Activated T-helper 2 cell treated with anti-CD3 and anti-CD28 coated beads, Interferon-gamma antibody, Interleukin-2, Interleukin-4, amounts not matched to agents 10 μg/mL and 5 μg/mL and 100 μg/mL, durations not matched to agents 14 hours and 24 hours and 36 hours (primary cell): ENCODE measurements at places on chromosomes 6 and 20.

DNA sequence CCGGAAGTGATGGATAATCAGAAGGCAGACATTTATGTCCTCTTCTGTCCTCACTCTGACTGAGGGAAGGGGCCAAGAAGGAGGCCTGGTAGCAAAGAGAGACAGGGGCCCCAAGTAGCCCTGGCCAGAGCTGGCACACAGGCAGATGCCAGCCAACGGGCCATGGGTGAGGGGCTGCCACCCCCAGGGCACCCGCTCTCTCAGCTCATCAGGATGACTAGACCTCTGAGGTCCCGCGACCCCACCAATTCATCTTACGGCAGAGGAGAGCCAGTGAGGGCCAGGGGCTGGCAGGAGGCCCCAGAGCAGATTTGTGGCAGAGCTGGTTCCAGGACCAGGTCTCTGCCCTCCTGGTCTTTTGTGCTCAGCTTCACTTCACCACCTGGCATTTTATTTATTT lies 43.1 kb upstream of the MDFI start:
- no peaks in the 10 kb centered on the region for H3K27me3 ChIP-seq
- H3K4me3 ChIP-seq: no peak overlapping the region
- peaks cover 1% of the 10 kb centered on the region for H3K4me1 ChIP-seq
- no peak overlapping the region for H3K27ac ChIP-seq
- no peak for DNase-seq

GRCh38 chr6:157224178-157224950 lies 99.0 kb downstream of the TMEM242 start:
- H3K36me3 ChIP-seq: no peaks in the 10 kb centered on the region
- peaks cover 46% of the 10 kb centered on the region for H3K4me1 ChIP-seq
- peaks cover 3% of the 10 kb centered on the region for H3K27me3 ChIP-seq
- DNase-seq: no peak

GRCh38 chr6:85113934-85114580 lies 335.8 kb upstream of the NT5E start:
- no peak overlapping the region for H3K4me3 ChIP-seq
- DNase-seq: no peak
- H3K27ac ChIP-seq: no peak overlapping the region
- H3K4me1 ChIP-seq: no peaks in the 10 kb centered on the region
- H3K27me3 ChIP-seq: no peaks in the 10 kb centered on the region

DNA sequence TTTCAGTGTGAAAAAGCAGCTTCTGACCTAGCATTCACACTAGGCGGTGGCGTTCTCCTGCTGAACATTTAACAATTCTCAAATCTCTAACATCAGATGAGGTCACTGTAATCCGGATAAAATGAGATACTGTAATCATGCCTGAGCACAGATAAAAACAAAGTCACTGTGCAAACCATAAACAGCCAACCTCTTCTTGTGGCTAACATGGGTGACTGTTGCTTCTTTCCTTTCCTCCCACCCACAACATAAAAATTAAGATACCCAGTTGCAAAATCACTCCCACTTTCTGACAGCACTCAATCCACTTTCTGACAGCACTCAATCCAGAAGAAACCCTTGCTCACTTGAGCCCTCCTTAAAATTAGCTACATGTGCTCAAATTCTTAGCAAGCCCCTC lies 11.5 kb upstream of the ALDH8A1 start:
- H3K27ac ChIP-seq: peak overlapping the region; percentile 4
- no peaks in the 10 kb centered on the region for H3K27me3 ChIP-seq
- H3K36me3 ChIP-seq: peaks cover 83% of the 10 kb centered on the region

GRCh38 chr6:66731310-66731709 lies 1024.3 kb upstream of the EYS start:
- no peak overlapping the region for H3K27ac ChIP-seq
- no peak for DNase-seq
- H3K36me3 ChIP-seq: no peaks in the 10 kb centered on the region

- no peaks in the 10 kb centered on the region for H3K27me3 ChIP-seq
- H3K36me3 ChIP-seq: peaks cover 6% of the 10 kb centered on the region
- no peak overlapping the region for H3K4me3 ChIP-seq
- DNase-seq: no peak
- peaks cover 6% of the 10 kb centered on the region for H3K4me1 ChIP-seq
These were observed 414.3 kb downstream of the CDKAL1 start for GRCh38 chr6:20948556-20948955.

DNA sequence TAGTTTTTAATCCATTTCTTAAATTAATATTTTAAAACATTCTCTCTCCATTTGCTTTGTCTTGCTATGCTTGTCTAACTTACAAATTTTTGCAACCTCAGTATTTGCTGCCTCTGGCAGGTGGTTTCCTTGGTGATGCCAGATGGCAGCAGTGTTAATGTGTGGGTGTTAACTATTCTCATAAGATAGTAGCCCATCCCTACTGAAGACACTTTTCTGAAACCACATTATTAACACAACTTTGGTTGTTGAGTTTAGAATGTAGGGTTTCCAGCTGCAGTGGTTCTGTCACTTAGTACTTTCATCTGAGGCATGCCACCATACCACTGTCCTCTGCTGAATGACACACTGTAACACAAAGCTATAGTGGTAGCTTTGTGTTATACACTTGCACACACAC lies 75.1 kb downstream of the MYO6 start:
- H3K27ac ChIP-seq: no peak overlapping the region
- H3K36me3 ChIP-seq: no peaks in the 10 kb centered on the region
- peaks cover 7% of the 10 kb centered on the region for H3K27me3 ChIP-seq
- no peak for DNase-seq
- no peak overlapping the region for H3K4me3 ChIP-seq

GRCh38 chr6:64590965-64591675 lies 955.5 kb downstream of the PHF3 start:
- no peak overlapping the region for H3K4me3 ChIP-seq
- H3K27me3 ChIP-seq: no peaks in the 10 kb centered on the region
- H3K36me3 ChIP-seq: no peaks in the 10 kb centered on the region
- H3K27ac ChIP-seq: no peak overlapping the region
- DNase-seq: no peak

- no peak overlapping the region for H3K4me3 ChIP-seq
- H3K4me1 ChIP-seq: no peaks in the 10 kb centered on the region
- no peak for DNase-seq
- H3K27me3 ChIP-seq: no peaks in the 10 kb centered on the region
- no peak overlapping the region for H3K27ac ChIP-seq
These were observed 339.4 kb downstream of the BMP2 start for GRCh38 chr20:7106910-7107309.

DNA sequence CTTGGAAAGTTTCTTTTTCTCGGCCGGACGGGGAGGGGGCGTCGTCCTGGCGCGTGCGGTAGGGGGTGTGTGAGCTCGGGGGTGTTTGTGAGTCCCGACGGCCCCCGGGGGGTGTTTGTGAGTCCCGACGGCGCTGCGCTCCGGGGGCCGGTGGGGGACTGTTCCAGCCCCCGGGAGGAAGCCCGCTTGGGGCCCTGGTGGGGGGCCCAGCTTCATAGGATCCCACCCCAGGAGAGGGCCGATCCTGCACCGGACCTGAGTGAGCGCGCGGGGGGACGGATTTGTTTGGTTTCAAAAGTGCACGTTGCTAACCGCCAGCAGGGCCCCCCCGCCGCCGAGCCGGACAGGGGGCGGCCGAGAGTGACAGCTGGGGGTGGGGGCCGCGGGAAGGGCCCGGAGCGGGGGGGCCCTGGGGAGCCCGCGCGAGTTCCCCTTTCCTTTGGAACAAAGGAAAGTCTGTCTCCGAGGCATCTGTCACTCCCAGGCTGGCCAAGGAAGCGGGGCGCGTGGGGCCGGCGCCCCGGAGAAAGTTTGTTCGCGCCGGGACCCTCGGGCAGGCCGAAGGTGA lies 485 bp downstream of the TGIF2 start:
- peaks cover 34% of the 10 kb centered on the region for H3K4me1 ChIP-seq
- DNase-seq: no peak
- H3K27me3 ChIP-seq: no peaks in the 10 kb centered on the region
- H3K27ac ChIP-seq: peak overlapping the region; percentile 55
- peak overlapping the region; percentile 57 for H3K4me3 ChIP-seq
- H3K36me3 ChIP-seq: peaks cover 31% of the 10 kb centered on the region

- no peak for DNase-seq
- H3K27me3 ChIP-seq: no peaks in the 10 kb centered on the region
- peaks cover 7% of the 10 kb centered on the region for H3K36me3 ChIP-seq
- peaks cover 22% of the 10 kb centered on the region for H3K4me1 ChIP-seq
- no peak overlapping the region for H3K4me3 ChIP-seq
These were observed 206.7 kb downstream of the CLIC5 start for GRCh38 chr6:45808917-45809316.

GRCh38 chr6:156167016-156167624 lies 610.1 kb upstream of the ARID1B start:
- H3K27me3 ChIP-seq: peaks cover 3% of the 10 kb centered on the region
- peaks cover 15% of the 10 kb centered on the region for H3K4me1 ChIP-seq
- H3K27ac ChIP-seq: no peak overlapping the region
- H3K4me3 ChIP-seq: no peak overlapping the region

DNA sequence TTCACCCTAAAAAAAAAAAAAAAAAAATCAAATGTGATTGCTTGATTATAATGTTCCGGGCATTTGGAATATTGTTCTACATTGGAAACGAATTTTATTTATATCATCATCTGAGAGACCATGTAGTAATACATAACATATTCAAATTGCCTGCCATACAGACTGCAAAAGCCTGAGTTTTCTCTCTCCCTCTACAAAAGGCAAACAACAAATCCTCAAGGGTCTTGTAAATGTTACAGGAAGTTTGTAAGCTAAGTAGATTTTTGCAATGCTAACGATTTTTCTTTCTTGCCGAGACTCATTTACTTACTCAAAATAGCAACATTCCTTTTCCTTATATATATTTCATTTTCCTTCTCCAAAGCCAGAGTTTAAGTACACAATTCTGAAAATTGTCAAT lies 49.0 kb upstream of the HTR1E start:
- H3K36me3 ChIP-seq: no peaks in the 10 kb centered on the region
- no peaks in the 10 kb centered on the region for H3K27me3 ChIP-seq

DNA sequence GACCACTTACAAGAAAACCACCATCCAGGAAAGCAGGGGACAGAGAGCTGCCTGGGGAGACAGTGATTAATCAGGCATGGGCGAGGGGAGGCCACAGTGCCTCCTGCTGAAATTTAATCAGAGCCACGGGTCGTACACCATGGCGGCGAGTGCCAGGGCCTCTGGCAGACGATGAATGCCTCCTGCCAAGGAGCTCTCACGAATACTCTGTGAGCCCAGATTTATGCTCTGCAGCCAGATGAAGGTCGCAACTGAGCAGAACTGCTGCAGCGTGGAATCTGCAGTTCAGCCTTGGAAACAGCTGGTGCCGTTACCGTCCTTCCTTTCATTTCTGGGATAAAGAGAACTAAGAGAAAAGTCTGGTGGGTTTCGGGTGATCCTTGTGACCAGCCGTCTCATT lies 85.6 kb downstream of the BFSP1 start:
- no peaks in the 10 kb centered on the region for H3K36me3 ChIP-seq
- no peaks in the 10 kb centered on the region for H3K4me1 ChIP-seq
- no peak overlapping the region for H3K27ac ChIP-seq
- H3K4me3 ChIP-seq: no peak overlapping the region
- DNase-seq: no peak

- no peak overlapping the region for H3K27ac ChIP-seq
- no peak overlapping the region for H3K4me3 ChIP-seq
- no peaks in the 10 kb centered on the region for H3K36me3 ChIP-seq
- peaks cover 6% of the 10 kb centered on the region for H3K4me1 ChIP-seq
These were observed 4.6 kb downstream of the FOXQ1 start for GRCh38 chr6:1316489-1316971.

DNA sequence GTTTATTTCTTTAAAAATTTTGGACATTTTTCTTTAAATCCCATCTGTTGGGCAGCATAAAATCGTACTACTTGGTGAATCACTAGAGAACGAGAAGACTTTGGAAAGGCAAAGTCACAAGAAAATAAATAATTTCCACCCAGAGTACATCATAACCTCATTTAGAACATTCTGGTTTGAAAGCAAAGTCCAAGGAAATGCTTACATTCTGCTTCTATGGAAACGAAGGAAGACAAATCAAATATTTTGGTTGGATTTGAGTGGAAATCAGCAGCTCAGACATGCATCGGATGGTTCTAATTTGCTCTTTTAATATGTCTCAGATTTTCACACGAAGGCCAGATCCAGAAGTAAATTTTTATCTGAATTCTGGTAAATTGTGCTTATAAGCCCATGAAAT lies 60.7 kb upstream of the LTV1 start:
- H3K36me3 ChIP-seq: peaks cover 65% of the 10 kb centered on the region
- H3K27ac ChIP-seq: no peak overlapping the region
- no peak for DNase-seq
- H3K27me3 ChIP-seq: no peaks in the 10 kb centered on the region

- DNase-seq: no peak
- H3K36me3 ChIP-seq: peaks cover 34% of the 10 kb centered on the region
- peak overlapping the region; percentile 33 for H3K27ac ChIP-seq
- no peaks in the 10 kb centered on the region for H3K27me3 ChIP-seq
These were observed 10.9 kb downstream of the HIVEP2 start for GRCh38 chr6:142934106-142934505.

- no peaks in the 10 kb centered on the region for H3K27me3 ChIP-seq
- H3K4me1 ChIP-seq: peaks cover 35% of the 10 kb centered on the region
- H3K36me3 ChIP-seq: peaks cover 24% of the 10 kb centered on the region
- peak overlapping the region; percentile 67 for H3K4me3 ChIP-seq
- peak overlapping the region; percentile 90 for H3K27ac ChIP-seq
These were observed 299.9 kb upstream of the SUPT3H start for GRCh38 chr6:45677381-45678284.

- H3K36me3 ChIP-seq: no peaks in the 10 kb centered on the region
- H3K4me3 ChIP-seq: no peak overlapping the region
- H3K27ac ChIP-seq: no peak overlapping the region
- no peak for DNase-seq
- no peaks in the 10 kb centered on the region for H3K27me3 ChIP-seq
- no peaks in the 10 kb centered on the region for H3K4me1 ChIP-seq
These were observed 167.1 kb downstream of the PTPRT start for GRCh38 chr20:43022568-43022967.

- peaks cover 6% of the 10 kb centered on the region for H3K27me3 ChIP-seq
- no peak for DNase-seq
- no peaks in the 10 kb centered on the region for H3K4me1 ChIP-seq
These were observed 183.8 kb downstream of the PLCB1 start for GRCh38 chr20:8315639-8316573.

GRCh38 chr20:50580016-50580747 lies 70.0 kb downstream of the PTPN1 start:
- H3K36me3 ChIP-seq: peaks cover 80% of the 10 kb centered on the region
- H3K27ac ChIP-seq: no peak overlapping the region
- no peaks in the 10 kb centered on the region for H3K27me3 ChIP-seq
- H3K4me3 ChIP-seq: no peak overlapping the region

- H3K4me1 ChIP-seq: peaks cover 5% of the 10 kb centered on the region
- no peak for DNase-seq
- H3K27me3 ChIP-seq: no peaks in the 10 kb centered on the region
- H3K27ac ChIP-seq: no peak overlapping the region
- H3K36me3 ChIP-seq: peaks cover 62% of the 10 kb centered on the region
- no peak overlapping the region for H3K4me3 ChIP-seq
These were observed 132.6 kb downstream of the ZMYND8 start for GRCh38 chr20:47223896-47224295.

- H3K4me3 ChIP-seq: no peak overlapping the region
- H3K36me3 ChIP-seq: no peaks in the 10 kb centered on the region
- H3K4me1 ChIP-seq: no peaks in the 10 kb centered on the region
These were observed 40.2 kb downstream of the PPP1R3G start for GRCh38 chr6:5125152-5126006.
